Activated CD4-positive, alpha-beta T cell treated with anti-CD3 and anti-CD28 coated beads, Interleukin-2, amount 50 U/mL, for 24 hours (primary cell): ENCODE measurements at places on chromosomes 7 and 10.

GRCh38 chr10:27355918-27356573 lies 115.4 kb upstream of the ACBD5 start:
- no peak for DNase-seq

- no peak for DNase-seq
These were observed 328.5 kb downstream of the GFRA1 start for GRCh38 chr10:115944538-115944937.

DNA sequence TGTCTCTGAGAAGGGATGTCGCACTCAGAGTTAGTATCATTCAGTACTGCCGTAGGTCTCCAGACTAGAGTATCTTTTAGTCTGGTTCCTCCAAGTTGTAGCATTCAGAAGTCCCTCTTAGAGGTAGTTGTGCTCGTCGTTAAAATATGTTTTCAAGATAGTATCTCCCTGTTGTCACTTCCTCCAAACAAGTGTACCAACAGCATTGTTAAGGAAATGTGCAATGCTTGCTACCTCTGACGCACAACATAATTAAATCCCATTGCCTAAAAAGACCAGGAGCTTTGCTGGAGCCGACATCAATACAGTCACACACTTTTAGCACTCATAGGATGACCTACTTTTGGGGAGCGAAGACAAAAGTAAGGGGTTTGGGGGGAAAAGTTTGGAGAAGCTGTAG lies 80.0 kb upstream of the STK17A start:
- no peak for DNase-seq

- DNase-seq = no peak
These were observed 47.5 kb upstream of the ADGRA1 start for GRCh38 chr10:133040198-133040597.

DNA sequence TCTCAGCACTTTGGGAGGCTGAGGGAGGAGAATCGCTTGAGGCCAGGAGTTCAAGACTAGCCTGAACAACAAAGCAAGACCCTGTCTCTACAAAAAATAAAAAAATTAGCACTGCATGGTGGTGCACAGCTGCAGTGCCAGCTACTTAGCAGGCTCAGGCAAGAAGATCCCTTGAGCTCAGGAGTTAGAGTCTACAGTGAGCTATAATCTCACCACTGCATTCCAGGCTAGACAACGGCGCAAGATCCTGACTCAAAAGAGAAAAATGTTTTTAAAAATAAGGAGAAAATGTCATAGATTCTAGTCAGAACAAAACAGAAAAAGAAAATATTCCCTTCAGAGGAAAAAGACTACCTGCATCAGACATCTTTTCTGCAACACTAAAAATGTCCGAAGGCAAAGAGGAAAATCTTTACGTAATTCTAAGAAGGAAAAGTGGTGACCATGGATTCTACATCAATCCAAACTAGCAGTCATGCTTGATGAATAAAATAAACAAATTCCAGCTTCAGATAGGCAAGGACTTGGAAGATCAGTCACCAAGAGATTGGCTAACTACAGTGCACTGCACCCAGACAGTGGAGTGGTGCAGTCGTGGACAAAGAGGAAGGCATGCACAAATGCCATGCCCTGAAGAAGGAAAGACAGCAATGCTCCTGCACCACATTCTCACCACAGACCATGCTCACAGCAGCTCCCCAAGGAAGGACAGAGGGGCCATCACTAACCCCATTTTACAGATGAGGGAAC lies 54.3 kb downstream of the ERCC6 start:
- DNase-seq = no peak

GRCh38 chr7:139830782-139831501 lies 1.9 kb downstream of the TBXAS1 start:
- DNase-seq = no peak

GRCh38 chr7:121505540-121506182 lies 109.6 kb upstream of the FAM3C start:
- DNase-seq = no peak

DNA sequence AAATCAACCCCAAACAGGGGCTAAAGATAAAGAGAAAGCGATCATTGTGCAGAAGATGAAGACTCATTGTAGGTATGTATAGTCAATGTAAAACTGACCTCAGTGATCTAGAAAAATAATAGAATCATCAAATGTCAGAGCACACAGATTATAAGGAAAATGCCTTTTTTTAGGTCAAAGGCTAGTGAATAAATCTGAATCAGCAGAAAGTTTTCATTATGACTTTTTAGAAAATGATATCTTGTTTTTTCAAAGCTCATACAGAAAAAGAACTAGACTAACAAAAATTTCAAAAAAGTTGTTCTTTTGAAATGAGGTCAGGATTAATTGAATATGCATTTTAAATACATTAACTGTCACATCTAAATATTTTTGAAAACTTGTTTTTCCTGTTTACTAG lies 60.2 kb upstream of the STEAP4 start:
- DNase-seq = no peak

DNA sequence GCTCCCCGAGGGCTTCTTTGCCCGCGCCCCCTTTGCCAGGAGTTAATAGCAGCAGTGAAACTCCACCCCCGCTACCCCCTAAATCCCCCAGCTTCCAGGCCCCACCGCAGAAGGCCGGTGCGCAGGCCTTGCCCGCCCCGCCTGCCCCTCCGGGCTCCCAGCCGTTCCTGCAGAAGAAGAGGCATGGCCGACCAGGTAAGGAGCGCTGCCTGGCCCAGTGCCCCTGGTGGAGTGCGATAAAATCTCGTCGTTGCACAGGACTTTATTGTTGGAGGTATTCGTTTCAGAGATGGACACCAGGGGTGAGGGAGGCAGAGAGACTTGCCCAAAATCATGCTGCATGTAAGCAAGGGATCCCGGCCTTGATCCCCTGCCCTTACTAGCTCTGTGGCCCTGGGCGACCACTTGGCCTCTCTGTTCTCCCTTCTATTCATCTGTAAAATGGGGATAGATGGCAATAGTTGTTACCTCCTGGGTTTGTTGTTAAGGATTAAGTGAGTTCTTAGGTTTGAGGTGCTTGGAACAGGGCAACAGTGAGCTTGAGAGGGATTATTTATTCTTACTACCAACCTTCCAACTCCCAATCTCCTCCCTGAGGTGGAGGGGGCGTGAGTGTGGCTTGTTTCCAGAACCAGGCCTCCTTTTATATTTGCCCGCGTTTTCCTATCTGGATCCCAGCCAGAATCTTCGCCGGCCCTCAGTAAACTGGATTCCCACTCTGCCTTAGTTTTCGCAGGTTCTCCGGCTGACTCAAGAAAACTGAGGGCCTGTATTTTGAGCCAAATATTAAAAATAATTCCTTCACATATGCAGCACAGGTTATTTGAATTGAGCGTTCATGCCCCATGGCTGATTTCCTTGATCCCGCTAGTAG lies 78.3 kb downstream of the WIPF3 start:
- DNase-seq = no peak

- no peak for DNase-seq
These were observed 87.8 kb downstream of the HDAC9 start for GRCh38 chr7:18583305-18583704.

- no peak for DNase-seq
These were observed 181.4 kb downstream of the IPMK start for GRCh38 chr10:58086144-58086762.

- no peak for DNase-seq
These were observed 171.3 kb upstream of the HPS1 start for GRCh38 chr10:98617906-98618520.

DNA sequence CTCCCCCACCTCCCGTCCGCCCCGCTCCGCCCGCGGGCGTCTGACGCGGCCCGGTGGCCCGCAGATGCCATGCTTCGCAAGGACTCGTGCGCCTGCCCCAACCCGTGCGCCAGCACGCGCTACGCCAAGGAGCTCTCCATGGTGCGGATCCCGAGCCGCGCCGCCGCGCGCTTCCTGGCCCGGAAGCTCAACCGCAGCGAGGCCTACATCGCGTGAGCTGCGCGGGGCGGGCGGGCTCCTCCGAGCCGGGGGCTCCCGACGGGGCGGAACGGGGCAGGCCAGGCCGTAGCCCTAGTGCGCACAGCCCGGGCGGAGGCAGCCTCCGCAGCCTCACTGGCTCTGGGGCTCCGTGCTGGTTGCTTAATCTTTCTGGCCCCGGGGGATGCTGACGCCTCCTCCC lies 2.8 kb downstream of the ASIC3 start:
- DNase-seq = peak; percentile 26

DNA sequence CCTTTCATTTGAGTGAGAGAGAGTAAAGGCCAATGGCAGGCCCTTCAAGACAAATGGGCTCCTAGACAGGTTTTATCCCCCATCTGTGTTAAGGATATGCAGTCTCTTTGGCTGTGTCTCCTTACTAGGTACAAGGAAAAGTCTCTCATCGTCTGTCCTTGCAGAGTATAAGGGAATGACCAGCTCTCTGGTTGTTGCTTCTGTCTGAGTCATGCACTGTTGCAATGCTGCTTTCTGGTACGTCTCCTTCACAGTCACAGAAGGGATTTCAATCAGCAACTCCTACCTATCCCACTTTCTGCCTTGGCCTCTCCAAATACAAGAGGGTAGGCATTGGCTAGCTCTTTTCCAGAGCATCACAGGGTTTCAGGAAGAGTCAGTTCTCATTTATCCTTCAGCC lies 48.1 kb downstream of the CTTNBP2 start:
- DNase-seq = no peak

GRCh38 chr10:101903827-101904550 lies 60.4 kb upstream of the KCNIP2 start:
- no peak for DNase-seq

DNA sequence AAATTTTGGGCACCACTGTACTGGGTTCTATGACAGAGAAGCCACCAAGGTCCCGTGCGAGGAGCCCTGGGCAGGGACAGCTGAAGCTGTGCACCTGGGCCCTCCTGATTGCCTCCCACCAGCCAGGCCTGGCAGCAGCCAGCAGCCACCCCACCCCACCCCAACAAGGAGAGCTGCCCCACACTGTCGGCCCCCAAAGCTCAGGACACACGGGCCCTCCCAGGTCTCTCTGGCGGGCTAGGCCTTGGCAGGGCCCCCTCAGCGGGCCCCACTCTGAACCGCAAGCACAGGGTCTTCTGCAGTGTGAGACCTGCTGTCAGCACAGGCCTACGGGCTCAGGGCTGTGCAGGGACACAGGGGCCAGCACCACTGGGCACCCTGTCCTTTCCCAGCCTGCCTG lies 5.5 kb downstream of the GPR146 start:
- DNase-seq = no peak

DNA sequence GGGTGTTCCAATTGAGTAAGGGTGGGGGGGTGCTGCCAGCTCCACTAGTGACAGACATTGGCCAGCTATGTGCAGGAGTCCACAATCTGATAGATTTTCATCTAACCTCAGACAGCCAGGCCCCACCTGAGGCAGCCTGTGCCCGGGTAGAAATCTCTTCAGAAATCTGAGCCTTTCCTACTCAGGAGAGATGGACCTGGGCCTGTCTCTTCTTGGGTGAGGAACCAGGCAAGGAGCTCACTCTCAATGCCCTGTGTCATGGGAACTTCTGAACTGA lies 86.9 kb downstream of the UBE2H start:
- DNase-seq = no peak

- DNase-seq = no peak
These were observed 41.3 kb downstream of the CCDC6 start for GRCh38 chr10:59865101-59865500.

- DNase-seq = no peak
These were observed 51.1 kb downstream of the SVIL start for GRCh38 chr10:29583674-29584073.

GRCh38 chr7:132095111-132095765 lies 481.0 kb downstream of the PLXNA4 start:
- DNase-seq = no peak

DNA sequence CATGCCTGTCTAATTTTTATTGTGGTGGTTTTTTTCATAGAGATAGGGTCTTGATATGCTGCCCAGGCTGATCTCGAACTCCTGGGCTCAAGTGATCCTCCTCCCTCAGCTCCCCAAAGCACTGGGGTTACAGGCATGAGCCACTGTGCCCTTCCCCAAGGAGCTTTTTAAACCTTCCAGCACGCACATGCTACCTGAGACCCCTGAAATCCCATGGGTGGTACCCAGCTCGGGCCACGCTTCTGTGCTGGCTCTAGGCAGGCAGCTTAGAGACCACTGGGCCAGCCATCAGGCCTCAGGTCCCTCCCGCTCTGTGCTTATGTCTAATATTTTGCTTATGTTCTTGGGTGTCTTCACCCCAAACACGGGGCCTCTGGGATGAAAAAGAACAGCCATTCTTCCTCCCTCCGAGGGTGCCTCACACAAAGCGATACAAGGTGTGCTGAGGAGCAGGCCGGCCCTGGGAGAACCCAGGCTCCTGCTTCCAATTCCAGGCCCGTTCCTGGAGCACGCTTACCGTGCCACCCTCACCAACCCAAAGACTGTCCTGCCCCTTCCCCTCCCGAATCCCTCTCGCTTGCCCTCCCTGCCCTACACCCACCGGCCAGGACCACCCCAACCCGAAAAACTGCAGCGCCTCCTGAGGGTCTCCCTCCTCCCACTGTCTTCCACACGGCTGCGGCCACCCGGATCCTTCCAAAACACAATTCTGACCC lies 10.9 kb downstream of the SPOCK2 start:
- DNase-seq = no peak

DNA sequence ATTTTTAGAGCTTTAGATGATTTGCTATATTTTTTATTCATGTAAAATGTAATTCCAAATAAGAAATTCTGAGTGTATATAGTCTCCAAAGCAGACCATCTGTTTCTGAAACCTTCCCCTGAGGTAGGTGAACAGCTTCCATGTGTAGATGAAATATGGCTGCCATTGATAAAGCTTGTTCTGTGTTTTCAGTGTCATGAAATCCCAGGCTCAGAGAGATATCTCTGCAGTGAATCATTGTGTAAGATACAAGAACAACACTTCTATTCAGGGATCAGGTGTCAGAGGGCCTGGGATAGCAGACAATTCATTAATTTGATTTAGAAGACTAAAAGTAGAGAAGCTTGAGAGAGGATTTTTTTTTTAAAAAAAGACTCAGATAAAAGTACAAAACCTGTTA lies 29.1 kb downstream of the ACTA2 start:
- no peak for DNase-seq

- no peak for DNase-seq
These were observed 41.2 kb downstream of the TACR2 start for GRCh38 chr10:69375307-69376151.

DNA sequence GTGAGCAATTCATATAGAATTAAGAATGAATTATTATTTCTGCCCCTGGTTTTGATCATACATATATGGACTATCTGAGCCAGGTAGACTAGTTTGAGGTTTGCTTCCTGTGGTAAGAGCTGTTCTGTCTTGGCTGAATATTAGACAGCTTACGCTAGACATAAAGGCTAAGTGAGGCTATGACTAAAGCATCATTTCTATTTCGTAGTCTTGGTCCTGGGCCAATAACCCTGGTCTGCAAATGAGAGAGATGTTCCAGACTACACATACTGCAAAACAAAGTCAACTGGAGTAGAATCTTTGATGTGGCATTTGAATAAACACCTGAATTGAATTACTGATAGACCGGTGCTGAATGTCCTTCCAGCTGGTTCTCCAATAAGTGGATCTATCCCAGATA lies 40.8 kb upstream of the CACNB2 start:
- no peak for DNase-seq

GRCh38 chr7:131249003-131249402 lies 78.7 kb upstream of the MKLN1 start:
- DNase-seq = no peak

DNA sequence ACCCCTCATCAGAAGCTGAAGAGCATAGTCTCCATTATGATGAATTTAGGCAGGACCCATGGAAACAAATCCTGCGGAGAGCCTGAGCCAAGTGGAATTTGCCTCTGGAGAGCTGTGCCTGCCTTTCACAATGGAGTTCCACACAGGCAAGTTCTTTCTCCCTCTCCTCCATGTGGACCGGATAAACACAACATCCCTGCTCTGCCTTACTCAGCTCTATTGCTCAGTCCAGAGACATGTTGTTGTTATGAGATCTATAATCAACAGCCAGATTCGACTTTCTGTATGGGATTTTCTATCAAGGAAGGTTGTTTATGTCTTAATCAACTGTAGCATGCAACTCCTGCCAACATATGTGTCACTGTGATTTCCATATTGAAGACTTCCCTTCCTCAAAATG lies 59.5 kb upstream of the ELMO1 start:
- no peak for DNase-seq
